Cardiac ventricle fibroblast (primary cell): ENCODE measurements at places on chromosomes 1 and 21. TPM values are rescaled to one million over a fixed set of nuclear protein-coding genes. Genes with fewer than 3 reads are reported as not detected.

The CELA2A gene
- total RNA-seq, result not detected in 2 replicates

The TGFBR3 gene
- 94.3 and 94.7 TPM in 2 replicates for total RNA-seq

The TBCE gene
- 17.0 and 26.2 TPM in 2 replicates for total RNA-seq

The TSPEAR gene
- not detected in 2 replicates for total RNA-seq

The HRNR gene
- not detected in 2 replicates for total RNA-seq

The LCE2B gene
- not detected in 2 replicates for total RNA-seq

The C1orf56 gene
- total RNA-seq, result 3.4 and 4.8 TPM in 2 replicates

The FNBP1L gene
- 20.7 and 23.1 TPM in 2 replicates for total RNA-seq

The OR6K3 gene
- not detected in 2 replicates for total RNA-seq

The S100A9 gene
- not detected in 2 replicates for total RNA-seq

The GSTM1 gene
- not detected in 2 replicates for total RNA-seq

The KRTAP7-1 gene
- total RNA-seq, result not detected in 2 replicates

The CD1B gene
- total RNA-seq, result not detected in 2 replicates

The TARBP1 gene
- total RNA-seq, result 12.7 and 12.9 TPM in 2 replicates

The RYR2 gene
- 0.25 and 2.3 TPM in 2 replicates for total RNA-seq

The PFKFB2 gene
- total RNA-seq, result 3.3 and 3.4 TPM in 2 replicates

The TMEM200B gene
- 9.2 and 12.5 TPM in 2 replicates for total RNA-seq

The ID3 gene
- 148 and 174 TPM in 2 replicates for total RNA-seq

The NBPF4 gene
- total RNA-seq, result not detected in 2 replicates

The IFT25 gene
- 22.0 and 22.8 TPM in 2 replicates for total RNA-seq

The G0S2 gene
- 160 and 168 TPM in 2 replicates for total RNA-seq

The ABCA4 gene
- 0.31 and 0.59 TPM in 2 replicates for total RNA-seq

The TCHHL1 gene
- not detected in 2 replicates for total RNA-seq
